ENCODE measurements at places on chromosomes 12 and 14. TPM values are rescaled to one million over a fixed set of nuclear protein-coding genes. Genes with fewer than 3 reads are reported as not detected.

GRCh38 chr12:47247418-47247817 lies 167.7 kb upstream of the AMIGO2 start:
- no peak for DNase-seq

DNA sequence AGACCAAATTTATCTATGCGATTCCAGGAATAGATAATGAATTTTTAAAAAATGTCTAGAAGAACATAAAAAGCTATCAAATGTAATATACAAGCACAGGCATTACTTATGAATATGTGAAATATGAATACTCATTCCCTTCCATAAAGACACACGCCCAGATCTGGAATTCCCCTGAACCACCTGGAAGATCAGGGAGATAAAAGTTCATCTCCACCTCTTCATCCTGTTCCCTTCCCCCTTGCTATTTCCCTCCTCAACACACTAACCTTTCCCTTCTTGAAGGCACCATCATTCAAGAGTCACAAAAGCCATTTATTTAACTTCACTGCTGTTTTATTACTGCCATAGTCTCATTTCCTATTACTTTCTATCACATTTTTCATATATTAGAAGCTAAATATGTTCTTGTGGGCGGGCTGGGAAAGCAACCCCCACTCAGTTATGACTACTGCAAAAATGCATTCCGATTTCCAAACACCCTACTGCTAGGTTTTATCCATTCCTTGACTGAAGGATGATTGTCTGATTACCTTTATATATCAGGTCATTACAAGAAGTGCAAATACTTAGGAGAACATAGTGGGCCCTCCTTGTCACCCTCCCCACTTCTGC lies 16.1 kb downstream of the FGD6 start:
- DNase-seq = no peak

STK38L gene
- total RNA-seq = 55.1 TPM

DNA sequence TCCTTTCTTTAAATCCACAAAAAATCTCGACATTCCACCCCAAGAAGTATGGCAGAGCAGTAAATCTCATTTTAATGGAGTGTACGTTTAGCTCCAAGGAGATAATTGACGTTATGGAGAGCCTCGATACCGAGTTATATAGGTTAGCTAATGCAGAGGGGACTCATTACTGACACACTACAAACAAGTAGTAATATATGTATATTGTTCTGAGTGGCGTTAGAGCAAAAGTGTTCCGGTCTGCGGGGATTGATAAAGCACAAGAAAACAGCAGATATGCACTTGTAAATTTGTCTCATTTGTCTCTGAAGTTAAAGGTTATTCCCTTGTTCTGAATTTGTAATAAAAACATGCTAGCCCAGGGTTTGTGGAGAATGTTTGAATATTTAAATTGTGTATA lies 84.1 kb downstream of the BCL11B start:
- no peak for DNase-seq

DNA sequence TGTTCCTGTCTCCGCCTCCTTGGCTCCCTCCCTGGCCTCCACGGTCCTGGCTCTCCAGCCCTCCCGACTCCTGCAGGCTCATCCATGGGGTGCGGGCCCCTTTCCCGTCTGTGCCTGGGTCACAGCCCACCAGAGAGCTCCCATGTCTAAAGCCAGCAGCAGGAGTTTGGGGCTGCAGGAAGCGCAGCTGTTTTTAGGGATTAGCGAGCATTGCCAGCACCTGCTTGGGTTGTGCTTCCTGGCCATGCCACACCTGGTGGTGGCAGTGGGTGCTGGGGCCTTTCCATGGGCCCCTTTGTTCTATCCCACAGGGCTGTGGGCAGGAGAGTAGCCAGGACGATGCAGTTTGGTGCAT lies 64.7 kb downstream of the KIF26A start:
- no peak for DNase-seq

GRCh38 chr12:105665366-105665765 lies 334.9 kb downstream of the C12orf75 start:
- DNase-seq = no peak

DNA sequence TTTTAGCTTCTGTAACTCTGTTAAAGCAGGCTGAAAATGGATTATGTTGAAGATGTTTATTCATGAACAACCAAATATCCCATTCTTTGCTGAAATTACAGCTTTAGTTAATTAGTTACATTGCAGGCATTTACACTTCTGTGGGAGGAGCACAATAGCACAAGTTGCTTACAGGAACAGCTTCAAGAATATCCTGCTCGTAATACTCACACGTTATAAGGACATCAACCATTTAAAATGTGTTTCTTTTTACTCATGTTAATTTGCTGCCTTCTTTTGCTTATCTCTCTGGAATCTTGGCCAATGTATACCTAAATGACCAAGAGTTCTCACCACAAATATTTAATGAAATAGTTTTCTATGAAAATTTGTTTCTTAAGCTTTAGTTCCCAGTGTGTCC lies 305.2 kb upstream of the SYT1 start:
- no peak for DNase-seq

NKX2-1 gene
- not detected for total RNA-seq

GRCh38 chr12:27515671-27516070 lies 8.3 kb upstream of the PPFIBP1 start:
- no peak for DNase-seq

FBRSL1 gene
- total RNA-seq = 58.6 TPM

DNA sequence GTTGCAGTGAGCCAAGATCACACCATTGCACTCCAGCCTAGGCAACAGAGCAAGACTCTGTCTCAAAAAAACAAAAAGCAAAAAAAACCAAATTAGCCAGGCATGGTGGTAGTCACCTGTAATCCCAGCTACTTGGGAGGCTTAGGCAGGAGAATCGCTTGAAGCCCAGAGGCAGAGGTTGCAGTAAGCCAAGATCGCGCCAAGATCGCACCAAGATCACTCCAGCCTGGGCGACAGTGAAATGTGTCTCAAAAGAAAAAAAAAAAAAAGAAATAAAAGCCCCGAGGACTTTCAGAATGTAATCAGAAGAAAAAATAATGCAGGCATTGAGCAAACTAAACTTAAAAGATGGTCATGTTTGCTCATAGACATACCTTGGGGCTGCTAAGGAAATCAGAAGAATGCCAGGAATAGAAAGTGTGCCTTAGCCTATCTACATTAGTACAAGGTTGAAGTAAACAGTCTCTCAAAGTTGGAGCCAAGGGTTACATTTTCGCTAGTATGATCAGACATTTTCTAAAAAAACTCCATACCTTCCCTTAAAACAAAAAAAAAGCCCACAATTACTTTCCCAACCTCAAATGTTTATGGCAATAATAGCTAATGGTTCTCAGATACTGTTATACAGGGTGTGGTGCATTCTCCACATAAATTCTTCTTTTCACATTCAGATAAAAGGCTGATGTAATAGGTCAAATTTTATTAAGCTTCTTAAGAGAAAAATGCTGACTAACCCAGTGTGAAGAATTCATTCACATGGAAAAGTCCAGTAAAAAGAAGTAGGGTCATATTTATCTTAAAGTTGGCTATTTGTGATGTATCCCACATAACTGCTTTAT lies 15.8 kb downstream of the DTD2 start:
- no peak for DNase-seq

DNA sequence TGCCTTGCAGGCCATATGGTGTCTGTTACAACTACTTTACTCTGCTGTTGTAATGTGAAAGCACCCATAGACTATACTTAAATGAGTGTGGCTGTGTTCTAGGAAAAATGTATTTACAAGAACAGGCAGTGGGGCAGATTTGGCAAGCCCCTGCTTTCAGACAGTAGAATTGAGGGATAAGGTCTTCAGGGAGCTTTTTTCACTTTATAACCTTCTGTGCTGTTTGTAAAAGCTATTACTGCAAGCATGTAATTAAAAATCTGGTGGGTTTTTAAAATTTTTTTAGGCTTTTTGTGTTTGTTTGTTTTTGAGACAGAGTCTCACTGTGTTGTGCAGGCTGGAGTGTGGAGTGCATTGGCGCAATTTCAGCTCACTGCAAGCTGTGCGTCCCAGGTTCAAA lies 73.9 kb downstream of the VEZT start:
- DNase-seq = no peak

- DNase-seq = no peak
These were observed 57.4 kb downstream of the APOBEC1 start for GRCh38 chr12:7608184-7608911.

DNA sequence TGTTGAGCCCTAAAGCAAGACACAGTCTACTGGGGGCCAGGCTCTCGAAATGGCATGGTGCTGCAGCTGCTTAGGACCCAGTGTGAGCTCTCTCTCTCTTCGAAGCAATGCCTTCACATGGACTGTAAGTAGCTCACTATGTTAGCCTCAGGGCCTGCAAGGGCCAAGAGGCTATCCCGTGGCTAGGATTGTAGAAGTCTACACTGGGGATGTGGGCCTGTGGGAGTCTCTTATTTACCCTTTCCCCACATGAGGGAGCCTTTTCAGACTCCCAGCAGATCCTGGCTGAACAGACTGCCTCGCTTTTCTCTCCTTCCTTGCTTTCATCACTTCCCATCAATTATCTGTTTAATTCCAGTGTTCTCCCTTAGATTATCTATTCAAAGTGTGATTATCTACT lies 101.4 kb downstream of the GPR65 start:
- DNase-seq = no peak

GRCh38 chr14:81302638-81303037 lies 81.9 kb upstream of the GTF2A1 start:
- DNase-seq = no peak

NR4A1 gene
- total RNA-seq = 46.1 TPM

KRT71 gene
- not detected for total RNA-seq

DNA sequence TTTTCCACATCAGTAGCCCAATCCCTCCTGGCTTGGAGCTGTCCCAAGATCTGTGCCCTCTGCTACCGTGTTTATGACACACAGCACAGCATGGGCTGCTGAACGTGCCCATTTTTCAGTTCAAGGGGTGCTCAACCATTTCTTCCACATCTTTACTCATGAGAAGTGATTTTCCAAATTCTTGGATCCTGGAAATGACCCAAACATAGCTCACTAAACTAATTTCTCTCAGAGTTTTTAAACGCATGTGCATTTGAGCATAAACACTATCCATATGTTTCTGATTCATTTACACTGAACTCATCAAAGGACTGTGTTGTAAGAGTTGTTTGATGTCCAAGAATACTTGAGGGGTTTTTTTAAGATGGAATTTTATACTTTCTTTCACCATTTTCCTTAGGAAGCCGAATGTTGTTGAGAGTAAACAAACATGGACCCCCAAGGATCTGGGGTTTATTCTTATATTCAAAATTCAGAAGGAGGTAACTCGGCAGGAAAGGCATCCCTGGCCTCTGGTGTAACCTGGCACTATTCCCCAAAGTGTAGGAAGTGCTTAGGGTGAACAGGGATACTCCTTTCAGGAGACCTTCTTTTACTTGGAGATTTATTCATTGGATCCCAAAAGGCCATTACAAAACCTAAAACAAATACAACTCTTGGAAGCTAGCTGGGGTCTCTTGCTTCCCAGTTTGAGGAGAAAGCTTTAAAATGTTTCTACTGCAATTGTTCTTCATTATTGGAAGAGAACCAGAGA lies 215.0 kb downstream of the BMP4 start:
- DNase-seq = no peak

HVCN1 gene
- 11.9 TPM for total RNA-seq

- peak; percentile 22 for DNase-seq
These were observed 2.0 kb upstream of the BEGAIN start for GRCh38 chr14:100589071-100589759.
